Tongue (tissue), 3 donors: ENCODE measurements at places on chromosomes 1 and 21.
A peak's percentile ranks its signal among the peaks of the same experiment; 100 is the strongest.

DNA sequence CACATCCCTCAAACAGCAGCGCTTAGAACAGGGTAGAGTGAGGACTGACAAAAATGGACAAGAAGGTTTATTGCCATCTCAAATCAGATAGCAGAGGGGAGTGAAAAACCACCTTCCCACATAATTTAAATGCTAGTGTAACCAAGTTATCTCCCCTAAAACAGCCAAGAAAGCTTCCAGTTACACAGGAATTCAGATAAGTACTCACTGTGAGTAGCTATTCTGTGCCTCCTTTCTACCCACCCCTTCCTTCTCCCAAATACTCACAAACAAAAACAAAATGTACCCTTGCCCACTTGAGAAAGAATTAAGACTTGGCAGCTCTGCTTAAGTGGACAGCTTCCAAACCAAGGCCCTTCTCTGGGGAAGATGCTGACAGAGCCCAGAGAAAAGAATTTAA lies 9.1 kb downstream of the OTUD7B start:
- DNase-seq, result no peak

DNA sequence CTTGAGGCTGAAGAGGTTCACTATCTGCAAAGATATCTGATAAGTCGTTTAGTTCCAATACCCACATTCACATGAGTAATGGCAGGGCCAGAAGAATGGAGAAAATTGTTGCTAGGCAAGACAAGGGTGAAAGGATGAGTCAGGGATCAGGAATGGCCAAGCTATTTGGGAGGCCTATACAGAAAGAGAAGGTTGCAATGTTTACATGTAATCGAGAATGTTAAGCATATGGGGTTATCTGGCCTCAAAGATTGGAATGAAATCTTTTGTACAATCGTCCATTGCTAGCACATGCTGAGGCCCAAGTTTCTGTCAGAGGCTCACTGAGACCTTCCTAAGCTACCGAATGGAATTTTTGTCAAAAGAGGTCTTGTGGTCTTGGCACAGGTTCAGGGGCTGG lies 299.9 kb upstream of the PLD5 start:
- DNase-seq, result no peak

DNA sequence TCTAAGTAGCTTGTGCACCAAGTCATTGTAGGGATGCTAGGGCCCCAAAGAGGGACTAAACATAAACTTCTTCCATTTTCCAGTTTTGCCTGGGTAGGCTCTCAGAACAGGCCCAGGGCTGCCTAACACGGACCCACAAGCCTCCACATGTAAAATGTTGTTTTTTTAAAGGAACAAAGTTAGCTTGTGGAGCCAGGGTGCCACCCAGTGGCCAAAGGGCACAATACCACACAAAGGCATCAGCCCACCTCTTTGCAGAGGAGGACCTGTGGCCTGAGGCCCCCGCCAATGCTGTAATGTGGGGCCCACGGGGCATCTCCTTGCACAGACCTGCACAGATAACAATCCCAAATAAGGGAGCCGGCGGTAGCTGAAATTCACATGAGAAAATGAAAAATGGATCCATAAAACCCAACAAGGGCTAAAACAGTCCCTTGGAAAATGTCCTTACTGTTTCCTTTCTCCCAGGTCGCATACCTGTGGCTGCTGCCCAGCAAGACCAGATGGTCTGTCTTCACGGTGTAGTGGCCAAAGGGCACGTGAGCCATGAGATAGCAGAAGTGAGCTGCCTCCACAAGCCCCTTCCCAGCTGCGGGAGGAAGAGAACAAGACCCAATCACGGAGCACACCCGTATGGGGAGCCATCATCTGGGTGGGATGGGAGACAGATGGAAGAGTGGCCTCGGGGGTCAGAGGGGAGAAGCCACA lies 23.8 kb downstream of the SEC16B start:
- peak; percentile 83 for DNase-seq

GRCh38 chr1:186927884-186928283 lies 99.1 kb downstream of the PLA2G4A start:
- no peak for DNase-seq

GRCh38 chr1:245961137-245961540 lies 545.9 kb downstream of the SMYD3 start:
- peak; percentile 32 for DNase-seq

DNA sequence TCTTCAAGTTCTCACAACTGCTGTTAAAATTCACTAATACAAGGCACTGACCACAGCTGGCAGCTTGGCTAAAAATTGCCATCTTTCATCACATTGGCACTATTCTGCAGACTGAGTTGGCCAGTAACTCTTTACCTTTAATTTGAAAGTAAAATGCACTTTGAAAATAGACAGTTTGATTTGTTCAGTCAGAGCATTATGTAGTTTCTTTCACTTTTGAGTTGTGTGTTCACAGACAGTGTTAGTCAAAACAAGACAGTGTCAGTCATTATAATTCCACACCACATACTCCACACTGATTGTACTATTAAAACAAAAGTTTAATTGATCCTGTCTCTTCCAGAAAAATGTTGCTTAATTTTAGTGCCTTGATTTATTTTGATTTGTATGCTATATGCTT lies 160.7 kb downstream of the SDCCAG8 start:
- no peak for DNase-seq

DNA sequence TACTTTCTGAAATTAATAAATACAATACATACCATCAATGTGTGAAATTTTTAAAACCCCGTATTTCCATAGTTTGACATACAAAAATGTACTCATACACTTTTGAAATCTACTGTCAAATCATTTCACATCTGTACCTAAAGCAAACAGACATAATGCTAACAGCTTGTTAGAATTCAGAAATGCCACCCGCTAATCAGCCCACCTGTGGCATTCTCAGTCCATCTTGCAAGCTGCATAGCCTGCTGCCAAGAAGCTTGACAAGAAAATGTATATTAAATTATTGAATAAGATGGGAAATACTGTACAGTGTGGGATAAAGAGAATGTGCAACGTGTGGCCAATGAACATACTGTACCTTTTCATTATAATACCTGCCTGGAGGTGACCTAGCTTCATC lies 55.1 kb downstream of the ZBTB18 start:
- no peak for DNase-seq

DNA sequence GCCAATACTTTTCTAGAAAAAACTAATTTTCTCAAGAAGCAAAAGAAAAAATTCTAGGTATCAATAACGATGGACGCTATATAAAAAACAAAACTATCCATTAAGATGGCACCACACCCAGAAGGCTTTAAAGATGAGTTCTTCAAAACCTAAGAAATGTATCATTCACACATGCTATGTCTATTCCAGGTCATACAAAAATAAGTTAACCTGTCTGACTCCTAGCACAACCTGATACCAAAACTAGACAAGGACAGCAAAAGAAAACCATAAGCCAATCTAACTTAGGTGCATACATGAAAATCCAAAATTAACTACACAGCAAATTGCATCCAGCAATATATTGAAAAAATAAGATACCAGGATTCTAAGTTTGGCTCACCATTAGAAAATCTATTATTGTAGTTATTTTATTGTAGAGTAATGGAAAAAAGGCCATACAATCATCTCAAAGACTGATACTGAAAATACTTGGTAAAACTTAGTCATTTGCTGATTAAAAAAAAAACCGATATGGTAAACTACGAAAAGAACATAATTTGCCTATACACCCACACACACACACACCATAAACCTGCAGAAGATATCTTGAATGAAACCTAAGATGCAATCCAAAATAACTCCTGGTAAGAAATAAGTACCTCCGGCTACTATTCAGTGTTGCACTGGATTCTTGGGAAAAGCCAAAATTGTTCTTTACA lies 55.0 kb downstream of the TRAF5 start:
- DNase-seq, result no peak

DNA sequence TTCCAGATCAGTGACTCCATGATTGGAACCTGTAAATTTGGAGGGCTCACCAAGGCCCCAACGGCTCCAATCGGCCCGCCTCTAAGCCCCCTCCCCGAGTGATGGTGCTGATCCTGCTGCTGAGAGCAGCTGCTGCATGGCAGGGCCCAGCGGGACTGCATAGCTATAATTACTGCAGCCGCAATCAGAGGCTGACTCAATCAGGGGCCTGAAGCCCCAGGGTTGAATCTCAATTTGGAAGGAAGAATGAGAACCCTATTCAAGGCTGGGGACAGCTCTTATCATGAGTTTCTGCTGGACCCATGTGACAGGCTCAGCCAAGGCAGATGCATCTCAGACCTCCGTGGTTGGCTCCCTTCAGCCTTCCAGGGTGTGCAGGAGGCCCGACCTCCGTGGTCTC lies 42.8 kb upstream of the MAGOH start:
- DNase-seq, result peak; percentile 35

GRCh38 chr1:113191579-113192076 lies 118.6 kb downstream of the LRIG2 start:
- DNase-seq, result no peak

DNA sequence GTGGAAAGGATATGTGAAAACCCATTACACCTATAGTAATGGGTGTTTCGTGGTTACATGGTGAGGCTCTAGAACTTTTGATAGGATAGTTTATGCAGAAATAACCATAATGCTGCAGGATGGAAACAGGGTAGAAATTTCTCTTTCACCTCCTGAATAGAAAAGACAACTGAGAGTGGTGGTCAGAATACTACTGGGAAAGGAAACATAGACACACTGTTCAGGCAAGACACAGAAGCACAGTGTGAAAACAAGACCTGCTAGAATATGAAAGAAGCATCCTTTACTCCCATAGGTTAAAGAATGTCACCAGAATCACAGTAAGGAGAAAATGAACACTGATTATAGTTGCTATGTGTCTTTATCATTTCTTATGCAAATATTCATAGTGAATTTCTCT lies 496.6 kb downstream of the DPYD start:
- no peak for DNase-seq

GRCh38 chr1:151596166-151596953 lies 15.5 kb upstream of the SNX27 start:
- no peak for DNase-seq

DNA sequence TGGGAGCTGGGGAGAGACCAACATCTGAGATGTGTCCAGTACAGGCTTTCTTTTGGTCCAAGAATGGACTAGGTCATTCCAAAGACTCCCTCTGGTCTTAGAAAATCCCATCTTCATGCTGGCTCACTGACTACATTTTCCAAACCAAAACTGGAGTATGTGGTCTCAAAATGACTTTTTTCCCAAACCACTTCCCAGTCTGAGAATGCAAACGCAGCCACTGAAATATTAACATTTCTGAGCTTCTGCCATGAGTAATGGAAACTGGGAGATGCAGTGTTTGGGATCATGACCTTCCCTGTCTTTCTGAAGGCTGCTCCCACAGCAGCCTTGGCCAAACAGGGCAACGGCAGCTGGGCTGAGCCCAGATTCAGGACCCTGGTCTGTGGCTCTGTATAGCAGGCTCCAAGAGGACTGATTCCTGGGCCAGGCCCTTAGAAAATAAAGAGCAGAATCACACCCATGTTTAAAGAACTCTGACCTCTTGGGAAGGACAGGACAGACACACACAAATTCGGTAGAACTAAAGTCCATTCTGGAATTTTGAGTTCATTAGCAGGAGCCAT lies 62.1 kb upstream of the CNTN2 start:
- no peak for DNase-seq

- DNase-seq, result peak; percentile 32
These were observed 24.4 kb upstream of the TMEM54 start for GRCh38 chr1:32925403-32926162.

- DNase-seq, result no peak
These were observed 65.1 kb downstream of the COL18A1 start for GRCh38 chr21:45470087-45470515.

GRCh38 chr1:35261412-35262120 lies 6.9 kb upstream of the ZMYM4 start:
- DNase-seq, result no peak

- no peak for DNase-seq
These were observed 50.7 kb upstream of the ACOT11 start for GRCh38 chr1:54497338-54497737.

DNA sequence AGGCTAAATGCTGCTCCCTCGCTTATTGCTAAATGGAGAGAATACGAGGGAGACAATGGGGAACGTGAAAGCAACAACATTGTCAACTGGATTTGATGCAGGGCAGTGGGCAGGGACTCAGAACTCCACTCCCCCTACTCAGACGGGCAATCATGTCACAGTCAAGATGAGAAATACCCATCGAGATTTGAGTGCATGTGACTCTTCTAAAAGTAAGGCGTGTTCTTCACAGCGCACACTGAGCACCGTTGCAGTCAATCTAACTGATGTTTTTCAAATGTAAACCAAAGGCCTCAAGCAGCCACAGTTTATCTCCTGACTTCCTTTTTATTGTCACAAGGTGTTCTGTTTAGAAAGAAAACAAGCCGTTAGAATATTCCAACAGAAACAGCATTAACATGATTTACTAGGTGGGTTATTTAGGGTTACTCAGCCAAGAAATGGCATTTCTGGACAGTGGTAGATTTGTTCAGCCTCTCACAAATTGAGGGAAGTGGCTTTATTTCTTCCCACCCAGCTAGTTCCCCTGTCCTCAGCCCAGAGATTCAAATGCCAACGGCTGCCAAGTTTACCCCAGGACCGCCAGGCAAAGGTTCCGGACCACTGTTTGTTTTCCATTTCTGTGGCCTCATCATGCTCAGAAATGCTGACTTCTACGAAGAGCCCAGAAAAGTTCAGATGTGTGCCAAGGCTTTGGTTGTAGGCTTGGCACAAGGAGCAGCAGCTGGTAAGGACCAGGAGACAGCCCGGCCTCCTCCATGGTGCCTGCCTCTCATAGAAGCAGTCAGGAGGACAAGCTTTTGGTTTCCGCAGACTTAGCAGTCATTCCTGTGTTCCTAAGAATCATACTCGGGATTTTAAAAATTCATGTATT lies 171.4 kb downstream of the KIF26B start:
- DNase-seq, result no peak

- no peak for DNase-seq
These were observed 109.1 kb downstream of the OLFML2B start for GRCh38 chr1:161914595-161914994.

DNA sequence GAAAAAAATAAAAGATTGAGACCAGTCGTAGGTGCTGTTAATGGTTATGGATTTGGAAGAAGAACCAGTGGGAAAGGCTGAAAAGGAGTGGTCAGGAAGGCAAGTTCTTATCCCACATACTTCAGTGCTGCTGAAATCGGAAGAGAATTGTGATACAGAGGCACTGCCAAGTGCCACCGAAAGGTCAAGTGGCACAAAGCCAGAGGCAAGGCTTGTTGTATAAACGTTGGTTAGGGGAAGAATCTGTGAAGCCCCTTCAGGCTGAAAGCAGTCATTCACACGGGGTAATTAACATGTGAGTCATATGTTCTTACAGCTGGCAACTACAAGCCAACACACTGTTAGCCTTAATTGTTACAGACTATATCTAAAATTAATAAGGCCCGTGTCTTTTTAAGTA lies 48.8 kb downstream of the ZBTB40 start:
- DNase-seq, result peak; percentile 72

GRCh38 chr1:25616987-25617624 lies 515 bp downstream of the MAN1C1 start:
- peak; percentile 23 for DNase-seq
